ENCODE measurements at places on chromosomes 5 and 9. TPM values are rescaled to one million over a fixed set of nuclear protein-coding genes. Genes with fewer than 3 reads are reported as not detected.

Gene QRFP
- polyA plus RNA-seq, result not detected

Gene GZMA
- polyA plus RNA-seq, result 0.49 TPM

Gene C5orf52
- polyA plus RNA-seq, result not detected

Gene AFAP1L1
- 21.8 TPM for polyA plus RNA-seq

Gene OTULINL
- 7.3 TPM for polyA plus RNA-seq

Gene ANKRD33B
- 0.89 TPM for polyA plus RNA-seq

Gene RBM22
- polyA plus RNA-seq, result 17.0 TPM

Gene LIX1
- polyA plus RNA-seq, result not detected

Gene SLC22A4
- 3.0 TPM for polyA plus RNA-seq

Gene ABCA2
- 42.9 TPM for polyA plus RNA-seq

Gene PCDHB12
- polyA plus RNA-seq, result 0.81 TPM

Gene FAM81B
- polyA plus RNA-seq, result 0.15 TPM
